ENCODE measurements at places on chromosomes 3 and 15. TPM values are rescaled to one million over a fixed set of nuclear protein-coding genes. Genes with fewer than 3 reads are reported as not detected.

DNA sequence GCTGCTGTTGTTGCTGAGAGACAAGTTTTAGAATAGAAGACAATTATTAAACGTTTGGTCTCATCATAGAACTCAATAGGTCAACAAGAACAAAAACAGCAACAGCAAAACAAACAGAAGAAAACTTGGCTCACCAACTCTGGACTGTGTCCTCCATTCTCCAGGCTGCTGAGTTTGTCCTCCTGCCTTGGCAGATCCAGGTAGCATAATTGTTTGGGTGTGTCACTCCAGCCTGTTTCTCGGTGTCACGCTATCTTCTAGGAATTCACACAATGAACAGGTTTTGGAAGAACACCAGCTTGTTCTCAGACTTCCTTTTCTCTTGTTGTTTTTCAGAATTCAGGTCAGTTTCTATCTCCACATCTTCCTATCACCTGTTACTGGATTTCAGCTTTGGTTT lies 34.7 kb downstream of the ARRDC4 start:
- no peak overlapping the region for H3K4me3 ChIP-seq
- H3K36me3 ChIP-seq, result no peaks in the 10 kb centered on the region
- H3K27me3 ChIP-seq, result no peaks in the 10 kb centered on the region
- peaks cover 61% of the 10 kb centered on the region for H3K4me1 ChIP-seq
- DNase-seq, result no peak

- H3K4me1 ChIP-seq, result peaks cover 12% of the 10 kb centered on the region
- H3K27ac ChIP-seq, result no peak overlapping the region
- H3K36me3 ChIP-seq, result no peaks in the 10 kb centered on the region
- DNase-seq, result no peak
- H3K4me3 ChIP-seq, result no peak overlapping the region
Measured at GRCh38 chr3:151817473-151817872, 3.6 kb downstream of the AADAC start.

DNA sequence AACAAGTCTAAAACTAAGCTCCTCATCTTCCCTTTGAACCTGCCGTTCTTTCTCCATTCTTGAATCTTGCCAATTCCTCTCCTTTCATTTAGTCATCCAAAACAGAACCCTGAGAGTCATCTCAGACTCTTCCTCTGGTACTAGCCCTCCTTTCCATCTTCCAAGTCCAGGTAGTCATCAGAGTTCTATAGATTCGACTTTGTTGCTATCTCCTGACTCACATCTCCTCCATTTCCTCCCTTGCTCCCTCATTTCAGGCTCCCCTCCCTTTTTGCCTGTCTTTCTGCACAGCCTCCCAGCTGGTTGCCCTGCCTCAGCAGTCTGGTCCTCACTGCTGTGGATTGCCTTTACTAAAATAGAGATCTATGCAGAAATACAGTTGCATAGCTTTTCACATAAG lies 4.7 kb downstream of the ATG7 start:
- no peaks in the 10 kb centered on the region for H3K36me3 ChIP-seq
- H3K4me1 ChIP-seq, result peaks cover 17% of the 10 kb centered on the region
- no peaks in the 10 kb centered on the region for H3K27me3 ChIP-seq
- H3K4me3 ChIP-seq, result no peak overlapping the region

DNA sequence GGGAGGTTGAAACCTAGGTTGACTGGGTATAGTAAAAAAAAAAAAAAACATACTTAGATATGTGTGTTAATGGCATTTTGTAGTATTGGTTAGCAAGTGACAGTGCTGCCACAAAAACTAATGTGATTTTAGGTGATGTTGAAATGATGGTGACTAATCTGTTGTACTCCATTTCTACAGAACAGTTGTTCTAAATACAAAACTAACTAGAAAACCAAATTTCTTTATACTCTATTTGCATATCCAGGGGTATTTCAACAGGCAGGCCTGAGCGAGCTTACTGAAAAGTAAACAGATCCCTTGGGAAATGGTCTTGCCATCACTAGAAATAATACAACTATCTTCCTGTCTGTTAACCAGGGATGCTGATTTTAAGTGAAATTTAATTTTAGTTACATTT lies 20.5 kb downstream of the TSC22D2 start:
- no peaks in the 10 kb centered on the region for H3K36me3 ChIP-seq
- peaks cover 49% of the 10 kb centered on the region for H3K4me1 ChIP-seq
- no peaks in the 10 kb centered on the region for H3K27me3 ChIP-seq
- H3K4me3 ChIP-seq, result no peak overlapping the region
- no peak for DNase-seq
- no peak overlapping the region for H3K27ac ChIP-seq

DNA sequence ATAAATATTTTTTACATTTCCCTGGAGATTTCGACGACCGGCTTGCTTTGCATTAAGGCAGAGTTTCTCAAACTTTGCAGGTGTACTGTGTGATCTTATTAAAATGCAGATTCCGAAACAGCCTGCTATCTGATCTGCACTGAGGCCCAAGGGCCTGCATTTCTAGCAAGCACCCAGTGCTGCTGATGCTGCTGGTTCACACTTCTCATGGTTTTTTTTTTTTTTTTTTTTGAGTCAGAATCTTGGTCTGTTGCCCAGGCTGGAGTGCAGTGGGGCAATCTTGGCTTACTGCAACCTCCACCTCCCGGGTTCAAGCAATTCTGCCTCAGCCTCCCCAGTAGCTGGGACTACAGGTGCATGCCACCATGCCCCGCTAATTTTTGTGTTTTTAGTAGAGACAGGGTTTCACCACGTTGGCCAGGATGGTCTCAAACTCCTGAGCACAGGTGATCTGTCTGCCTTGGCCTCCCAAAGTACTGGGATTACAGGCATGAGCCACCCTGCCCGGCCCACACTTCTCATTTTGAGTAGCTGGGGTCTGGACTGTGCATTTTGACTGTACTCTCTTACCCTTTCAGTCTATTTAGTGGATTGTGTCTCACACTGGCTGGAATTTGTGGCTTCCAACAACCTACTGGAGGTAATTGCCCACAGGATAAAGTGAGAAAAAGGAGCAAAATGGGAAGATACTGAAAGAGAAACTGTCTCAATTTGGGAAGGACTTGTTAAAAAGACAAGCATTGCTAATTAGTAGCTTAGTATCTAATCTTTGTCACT lies 94.1 kb downstream of the ITPR1 start:
- no peaks in the 10 kb centered on the region for H3K27me3 ChIP-seq
- H3K4me1 ChIP-seq, result peaks cover 48% of the 10 kb centered on the region
- peak overlapping the region; percentile 53 for H3K27ac ChIP-seq
- no peak for DNase-seq

DNA sequence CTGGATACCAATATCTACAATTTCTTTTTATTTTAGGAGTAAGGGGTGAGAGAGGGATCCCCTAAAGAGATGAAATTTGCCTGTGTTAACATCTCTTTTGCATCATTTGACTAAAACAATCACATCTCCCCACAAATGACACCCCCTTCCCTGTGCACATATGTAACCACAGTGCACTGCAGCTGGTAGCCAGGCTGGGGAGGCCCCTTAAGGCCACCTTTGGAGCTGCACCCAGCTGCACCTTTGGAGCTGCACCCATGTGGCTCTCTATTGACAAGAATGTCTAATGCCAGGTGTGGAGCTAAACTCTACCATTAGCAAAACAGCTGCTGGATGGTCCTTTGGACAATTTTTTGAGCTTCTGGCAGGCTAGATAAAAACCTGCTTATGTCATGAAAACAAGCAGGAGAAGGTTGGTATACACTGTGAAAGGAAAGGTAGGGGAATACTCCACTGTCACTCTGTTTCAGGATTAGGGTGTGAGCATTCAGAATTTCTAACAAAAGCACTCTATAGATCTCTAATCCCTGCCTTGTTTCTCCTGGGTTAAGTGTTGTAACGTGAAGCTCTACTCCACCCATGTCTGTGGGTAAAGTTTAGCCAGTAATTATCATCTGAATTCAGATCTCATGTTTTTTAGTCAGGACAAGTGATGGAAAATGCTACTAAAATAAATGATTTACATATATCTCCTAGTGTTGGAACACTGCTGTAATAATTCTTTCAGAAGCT lies 52.1 kb downstream of the TFG start:
- no peak overlapping the region for H3K4me3 ChIP-seq
- no peaks in the 10 kb centered on the region for H3K36me3 ChIP-seq
- DNase-seq, result no peak
- H3K27ac ChIP-seq, result no peak overlapping the region
- H3K4me1 ChIP-seq, result peaks cover under 1% of the 10 kb centered on the region
- no peaks in the 10 kb centered on the region for H3K27me3 ChIP-seq

DNA sequence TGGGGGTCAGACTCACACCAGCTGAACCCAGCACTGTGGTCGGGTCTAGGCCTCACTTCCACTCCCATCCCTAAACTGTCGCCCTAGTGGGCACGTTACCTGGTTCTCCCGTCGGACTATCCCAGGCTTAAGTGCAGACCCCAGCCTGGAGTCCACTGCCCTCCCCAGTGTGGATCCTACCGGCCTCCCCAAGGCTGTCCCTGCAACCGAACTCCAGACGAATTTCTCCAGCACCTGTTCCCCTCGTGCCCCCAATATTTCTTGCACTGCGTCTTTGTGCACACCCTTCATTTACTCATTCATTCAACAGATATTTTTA lies 26.5 kb downstream of the SLC41A3 start:
- no peak for DNase-seq
- H3K4me1 ChIP-seq, result no peaks in the 10 kb centered on the region
- H3K27me3 ChIP-seq, result no peaks in the 10 kb centered on the region
- H3K36me3 ChIP-seq, result no peaks in the 10 kb centered on the region
- no peak overlapping the region for H3K4me3 ChIP-seq

- peaks cover 5% of the 10 kb centered on the region for H3K4me1 ChIP-seq
- no peak for DNase-seq
- H3K4me3 ChIP-seq, result no peak overlapping the region
- no peaks in the 10 kb centered on the region for H3K36me3 ChIP-seq
- no peaks in the 10 kb centered on the region for H3K27me3 ChIP-seq
Measured at GRCh38 chr15:77396692-77397091, 23.2 kb downstream of the PEAK1 start.

- H3K4me1 ChIP-seq, result no peaks in the 10 kb centered on the region
- no peak overlapping the region for H3K27ac ChIP-seq
- DNase-seq, result no peak
- H3K36me3 ChIP-seq, result no peaks in the 10 kb centered on the region
- no peaks in the 10 kb centered on the region for H3K27me3 ChIP-seq
- H3K4me3 ChIP-seq, result no peak overlapping the region
Measured at GRCh38 chr3:61110576-61110975, 140.7 kb downstream of the FHIT start.

DNA sequence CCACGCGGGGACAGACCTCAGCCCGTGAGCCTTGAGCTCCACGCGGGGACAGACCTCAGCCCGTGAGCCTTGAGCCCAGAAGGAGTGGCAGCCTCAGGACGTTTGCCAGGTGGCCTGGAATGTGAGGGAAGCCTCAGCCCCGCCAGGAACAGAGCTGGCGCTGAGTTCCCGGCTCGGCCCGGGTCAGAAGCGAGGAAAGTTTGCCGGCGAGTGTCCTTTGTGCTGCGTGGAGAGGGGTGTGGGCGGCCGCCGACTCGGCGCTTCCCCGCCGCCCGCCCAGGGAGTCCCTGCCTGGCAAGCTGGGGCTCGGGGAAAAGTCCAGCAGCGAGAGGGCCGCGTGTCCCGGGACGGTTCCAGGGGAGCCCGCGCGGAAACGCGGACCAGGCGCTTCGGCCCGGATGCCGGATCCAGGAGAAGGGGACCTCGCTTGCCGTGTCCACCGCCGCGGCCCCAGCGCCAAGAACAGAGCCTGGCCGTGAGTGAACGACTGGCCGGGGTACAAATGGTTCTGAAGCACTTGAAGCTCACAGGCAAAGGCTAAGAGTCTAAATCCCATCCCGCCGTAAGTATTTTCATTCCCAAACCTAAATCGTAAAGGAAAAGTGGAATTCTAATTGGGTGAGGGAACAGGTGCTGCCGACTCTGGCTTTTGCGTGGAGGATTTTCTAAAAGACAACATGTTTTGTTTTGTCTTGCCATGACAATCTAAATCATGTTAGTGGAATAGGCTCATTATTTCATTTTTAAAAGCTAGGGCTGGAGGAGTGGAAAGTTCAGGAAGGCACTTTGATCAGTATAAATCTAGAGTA lies 1.7 kb downstream of the LRRN1 start:
- no peak for DNase-seq
- no peaks in the 10 kb centered on the region for H3K36me3 ChIP-seq
- H3K27ac ChIP-seq, result no peak overlapping the region
- peak overlapping the region; percentile 49 for H3K4me3 ChIP-seq
- H3K27me3 ChIP-seq, result peaks cover 63% of the 10 kb centered on the region

DNA sequence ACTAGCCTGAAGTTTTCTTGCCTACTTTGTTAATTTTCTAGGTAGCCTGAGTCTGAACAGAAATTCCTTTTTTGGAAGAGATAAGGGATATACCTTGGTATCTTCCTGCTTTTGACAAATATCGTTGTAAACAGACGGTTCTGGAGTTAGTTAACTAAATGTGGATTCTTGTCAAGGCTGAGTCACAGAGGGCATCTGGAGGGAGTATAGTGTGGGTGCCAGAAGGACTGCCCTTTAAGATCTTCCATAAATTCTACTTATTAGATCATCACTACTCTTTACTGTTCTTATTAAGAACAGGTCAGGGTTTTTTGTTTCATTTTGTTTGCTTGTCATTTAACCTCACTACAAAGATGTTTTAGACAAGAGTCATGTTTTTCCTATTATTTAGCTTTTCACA lies 125.3 kb upstream of the SKOR1 start:
- no peak for DNase-seq
- H3K4me1 ChIP-seq, result no peaks in the 10 kb centered on the region
- no peak overlapping the region for H3K27ac ChIP-seq
- no peaks in the 10 kb centered on the region for H3K27me3 ChIP-seq
- H3K4me3 ChIP-seq, result no peak overlapping the region
- peaks cover 12% of the 10 kb centered on the region for H3K36me3 ChIP-seq

- no peak overlapping the region for H3K4me3 ChIP-seq
- no peak for DNase-seq
- H3K27ac ChIP-seq, result no peak overlapping the region
- no peaks in the 10 kb centered on the region for H3K27me3 ChIP-seq
- peaks cover 9% of the 10 kb centered on the region for H3K4me1 ChIP-seq
Measured at GRCh38 chr3:190867071-190867470, 4.6 kb upstream of the GMNC start.

- no peaks in the 10 kb centered on the region for H3K27me3 ChIP-seq
- no peak overlapping the region for H3K27ac ChIP-seq
- H3K36me3 ChIP-seq, result no peaks in the 10 kb centered on the region
- DNase-seq, result no peak
- no peak overlapping the region for H3K4me3 ChIP-seq
Measured at GRCh38 chr3:157231071-157231470, 71.1 kb upstream of the CCNL1 start.

GRCh38 chr3:25781145-25781757 lies 2.0 kb downstream of the NGLY1 start:
- H3K36me3 ChIP-seq, result no peaks in the 10 kb centered on the region
- no peak overlapping the region for H3K4me3 ChIP-seq
- peaks cover 29% of the 10 kb centered on the region for H3K4me1 ChIP-seq
- DNase-seq, result no peak

- H3K4me1 ChIP-seq, result no peaks in the 10 kb centered on the region
- no peak overlapping the region for H3K27ac ChIP-seq
- no peaks in the 10 kb centered on the region for H3K27me3 ChIP-seq
- no peak overlapping the region for H3K4me3 ChIP-seq
- H3K36me3 ChIP-seq, result no peaks in the 10 kb centered on the region
Measured at GRCh38 chr15:82937712-82938058, 14.8 kb downstream of the HOMER2 start.

Gene NPTN
- polyA plus RNA-seq, result 98.6 TPM

Gene BUB1B
- polyA plus RNA-seq, result 9.6 TPM

Gene ITGB5
- 27.0 TPM for polyA plus RNA-seq

Gene CD86
- 18.5 TPM for polyA plus RNA-seq
